ENCODE measurements at places on chromosomes 3 and 15.
A peak's percentile ranks its signal among the peaks of the same experiment; 100 is the strongest.

DNA sequence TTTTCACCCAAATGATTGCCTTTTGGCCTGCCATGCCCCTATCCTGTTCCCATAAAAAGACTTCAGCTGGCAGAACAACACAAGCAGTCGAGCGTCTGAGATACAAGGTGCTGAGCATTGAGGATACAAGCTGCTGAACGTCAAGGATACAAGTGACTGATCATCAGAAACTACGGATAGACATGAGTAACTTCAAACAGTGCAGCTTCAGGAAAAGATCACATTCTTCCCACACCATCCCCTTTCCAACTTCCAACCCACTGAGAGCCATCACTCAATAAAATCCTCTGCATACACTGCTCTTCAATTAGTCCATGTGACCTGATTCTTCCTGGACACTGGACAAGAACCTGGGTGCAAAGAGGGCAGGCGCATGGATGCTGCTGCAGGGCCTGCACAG, 1198.9 kb downstream of the ROBO2 start:
- DNase-seq: no peak

- DNase-seq: no peak
Observed at GRCh38 chr15:56038707-56039106, 45.3 kb upstream of the NEDD4 start.

DNA sequence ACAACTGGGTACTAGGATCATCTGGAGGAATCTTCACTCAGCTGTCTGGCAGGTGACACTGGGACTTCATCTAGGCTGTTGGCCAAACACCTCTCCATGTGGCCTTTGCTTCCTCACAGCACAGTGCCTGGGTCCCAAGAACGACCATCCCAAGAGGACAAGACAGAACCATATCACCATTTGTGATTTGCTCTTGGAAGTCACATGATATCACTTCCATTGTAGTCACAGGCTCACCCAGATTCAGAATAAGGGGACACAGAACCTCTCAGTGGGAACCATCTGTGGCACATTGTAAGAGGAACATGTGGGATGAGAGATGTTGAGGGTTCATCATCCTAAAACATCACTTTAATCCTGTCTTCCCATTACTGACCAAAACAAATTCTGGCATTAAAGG, 1.9 kb upstream of the PSMA4 start:
- no peak for DNase-seq

GRCh38 chr3:78621061-78621716, 1146.6 kb downstream of the ROBO1 start:
- DNase-seq: no peak

- DNase-seq: no peak
Observed at GRCh38 chr3:140553591-140553990, 124.3 kb upstream of the TRIM42 start.

GRCh38 chr3:156826896-156827882, 1.0 kb downstream of the LEKR1 start:
- DNase-seq: no peak

DNA sequence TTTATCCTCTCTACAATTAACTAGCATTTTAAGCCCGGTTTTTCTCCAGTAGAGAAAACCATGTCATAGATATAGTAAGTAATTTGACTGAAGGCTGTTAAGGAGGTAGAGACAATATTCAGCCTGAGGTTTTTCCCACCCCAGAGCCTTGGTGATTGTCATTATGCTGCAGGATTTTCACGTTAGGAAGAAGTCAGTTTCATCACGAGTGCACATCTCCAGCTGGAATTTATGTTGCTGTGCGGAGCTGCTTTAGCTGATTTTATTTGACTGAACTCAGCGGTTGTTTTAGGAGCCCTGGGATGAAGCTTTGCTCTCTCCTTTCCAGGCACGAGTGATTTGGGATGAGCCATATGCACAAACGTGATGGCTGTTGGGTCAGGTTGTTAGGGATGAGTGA, 271.3 kb upstream of the RGMA start:
- no peak for DNase-seq

DNA sequence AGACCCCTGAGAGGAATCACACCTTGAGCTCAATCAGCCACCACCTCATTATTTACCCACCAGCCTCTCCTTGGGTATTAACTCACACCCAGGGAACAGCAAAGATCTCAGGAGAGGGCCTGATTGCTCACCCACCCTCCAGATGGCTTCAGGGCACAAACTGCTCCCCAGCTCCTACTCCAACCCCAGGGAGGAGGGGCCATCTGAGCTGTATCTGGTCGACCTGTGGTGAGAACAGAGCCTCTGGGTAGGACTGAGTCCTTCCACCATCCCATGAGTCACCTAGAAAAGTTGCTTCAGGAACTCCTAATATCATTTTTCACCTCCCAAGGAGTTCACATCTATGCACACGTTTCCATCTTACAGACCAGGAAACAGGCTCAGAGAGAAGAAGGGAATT, 44.8 kb upstream of the HES1 start:
- no peak for DNase-seq

GRCh38 chr3:113589971-113590370, 57.6 kb downstream of the SIDT1 start:
- DNase-seq: no peak

DNA sequence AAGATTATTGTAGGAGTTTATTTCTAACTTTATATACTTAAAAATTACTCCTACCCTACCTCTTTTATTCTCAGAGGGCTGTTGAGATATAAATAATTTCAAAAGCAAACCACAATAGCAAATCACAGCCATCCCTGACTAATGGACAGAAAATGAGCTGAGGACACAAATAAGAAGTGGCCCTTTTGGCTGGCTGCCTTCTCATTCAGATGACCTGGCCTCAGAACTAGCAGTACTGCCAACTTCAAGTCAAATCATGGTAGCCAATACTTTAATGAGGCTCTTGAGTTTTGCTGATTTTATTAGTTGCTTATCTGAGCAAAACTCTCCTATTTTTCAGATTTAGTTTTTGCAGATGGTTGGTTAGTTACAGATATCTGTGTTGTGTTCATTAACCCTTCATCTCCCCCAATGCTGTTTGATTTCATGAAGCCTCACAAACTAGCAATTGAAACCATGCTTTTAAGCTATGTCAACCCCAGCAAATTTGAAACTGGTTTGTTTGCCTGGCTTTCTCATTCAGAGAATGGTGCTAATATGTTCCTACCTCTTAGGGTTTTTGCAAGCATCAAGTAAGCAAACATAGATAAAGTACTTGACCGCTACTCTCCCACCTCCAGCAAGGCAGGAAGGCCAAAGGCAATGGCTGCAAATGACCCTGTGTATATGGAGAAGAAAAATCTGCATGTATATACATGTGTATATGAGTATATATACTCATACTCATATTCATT, 73.4 kb upstream of the HACD2 start:
- no peak for DNase-seq

GRCh38 chr15:43799209-43799944, 643 bp downstream of the SERINC4 start:
- DNase-seq: no peak

GRCh38 chr15:31332681-31333071, 6.0 kb downstream of the KLF13 start:
- DNase-seq: no peak

- no peak for DNase-seq
Observed at GRCh38 chr15:70806992-70807712, 43.8 kb upstream of the UACA start.

DNA sequence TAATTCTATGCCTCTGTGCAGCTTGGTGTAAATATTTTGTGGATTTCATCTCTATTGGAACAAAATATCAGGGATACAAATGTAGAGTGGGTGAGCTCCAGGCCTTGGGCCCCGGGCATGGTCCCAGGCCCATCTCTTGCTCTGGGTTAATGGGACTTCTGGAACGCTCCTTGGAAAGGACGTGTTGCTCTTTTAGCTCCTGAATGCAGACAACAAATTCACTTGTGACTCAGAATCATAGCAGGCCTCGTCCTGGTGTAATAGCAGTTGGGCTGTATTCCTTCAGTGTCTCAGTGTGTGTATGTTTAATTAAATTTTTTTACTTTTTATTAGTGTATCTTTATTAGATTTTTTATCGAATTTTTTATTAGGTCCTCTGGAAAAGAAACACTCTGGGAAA, 266.7 kb upstream of the C2CD4B start:
- DNase-seq: no peak

- no peak for DNase-seq
Observed at GRCh38 chr3:9196020-9196419, 53.4 kb downstream of the SRGAP3 start.

DNA sequence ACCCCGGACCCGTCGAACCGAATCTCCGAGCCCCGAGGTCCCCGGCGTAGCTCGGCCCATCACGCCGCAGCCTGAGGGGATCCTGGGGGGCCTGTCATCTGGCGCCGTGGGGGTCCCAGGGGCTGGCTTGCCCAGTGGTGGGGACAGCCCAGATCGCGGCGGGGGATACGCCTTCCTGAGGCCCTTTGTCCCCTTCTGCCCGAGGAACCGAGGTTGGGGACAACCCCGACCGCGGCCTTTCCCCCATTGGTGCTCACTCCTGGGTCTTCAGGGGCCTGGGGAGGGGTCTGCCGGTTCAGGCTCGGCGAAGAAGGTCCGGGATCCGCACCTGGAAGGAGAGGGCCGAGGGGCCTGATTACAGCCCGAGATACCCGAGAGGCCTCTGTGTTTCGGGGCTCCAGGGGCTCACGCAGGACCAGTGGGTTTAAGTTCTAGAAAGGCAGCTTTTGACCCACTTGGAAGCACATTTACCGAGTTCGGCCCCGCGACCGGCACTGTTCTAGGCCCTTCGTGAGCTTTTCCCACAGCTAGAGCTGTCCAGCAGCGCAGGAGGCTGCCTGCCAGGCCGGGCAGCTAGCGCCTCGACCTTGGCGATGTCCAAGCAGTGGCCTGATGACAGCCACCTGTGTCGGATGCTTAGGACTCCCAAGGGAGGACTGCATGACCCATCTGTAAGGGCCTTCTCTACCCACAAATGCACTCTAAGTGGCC, 504 bp downstream of the ABHD2 start:
- DNase-seq: peak; percentile 49

DNA sequence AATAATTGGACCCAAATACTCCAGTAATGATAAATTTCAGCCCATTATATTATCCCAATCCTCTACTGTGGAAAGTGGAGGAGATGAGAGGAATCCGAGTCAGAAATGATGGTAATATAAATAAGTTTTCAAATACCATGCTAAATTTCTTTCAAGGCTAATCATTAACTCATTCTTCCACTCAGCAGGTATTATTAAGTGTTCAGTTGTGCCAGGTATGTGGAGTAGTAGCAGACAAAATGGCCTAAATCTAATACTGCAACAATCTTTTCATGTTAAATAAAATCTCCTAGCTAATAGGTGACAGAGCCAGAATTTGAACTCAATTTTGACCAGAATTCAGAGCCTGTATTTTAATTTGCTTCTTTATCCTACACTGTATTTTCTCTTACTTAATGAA, 538.6 kb upstream of the ROBO2 start:
- DNase-seq: no peak

DNA sequence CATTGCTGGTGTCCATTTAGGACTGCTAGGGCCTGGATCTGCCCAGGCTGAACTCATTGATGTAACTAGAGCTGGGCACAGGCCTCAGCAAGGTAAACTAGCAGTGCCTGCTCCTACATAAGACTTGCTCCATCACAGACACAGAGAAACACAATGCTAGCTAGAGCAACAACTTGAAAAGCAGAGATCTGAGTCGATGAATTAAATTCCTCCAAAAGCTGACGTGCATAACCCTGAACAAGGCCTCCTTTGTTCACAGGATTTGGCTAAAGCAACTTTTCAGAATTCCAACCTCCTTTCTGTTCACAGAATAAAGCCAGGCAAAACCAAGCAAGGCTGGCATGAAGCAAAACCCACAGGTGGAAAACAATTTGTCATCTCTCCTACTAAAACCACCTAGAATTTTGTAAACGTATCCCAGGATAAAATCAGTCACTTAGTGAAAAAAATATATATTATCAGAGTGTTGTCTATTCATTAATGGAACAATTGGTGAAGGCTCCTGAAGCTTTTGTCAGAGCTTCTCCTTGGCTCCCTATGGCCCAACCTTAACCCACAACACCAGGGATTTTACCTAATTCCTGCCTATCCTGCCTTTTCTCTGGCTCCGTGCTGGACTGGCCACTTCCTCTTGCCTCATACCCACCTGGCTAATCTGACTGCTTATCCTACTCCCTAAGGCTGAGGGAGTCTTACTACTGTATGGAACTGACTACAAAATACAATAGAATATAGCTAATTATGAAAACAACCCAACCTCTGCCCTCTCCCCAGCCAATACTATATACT, 39.9 kb downstream of the PLCH1 start:
- DNase-seq: no peak

GRCh38 chr15:44286814-44287452, 1.6 kb upstream of the GOLM2 start:
- no peak for DNase-seq

DNA sequence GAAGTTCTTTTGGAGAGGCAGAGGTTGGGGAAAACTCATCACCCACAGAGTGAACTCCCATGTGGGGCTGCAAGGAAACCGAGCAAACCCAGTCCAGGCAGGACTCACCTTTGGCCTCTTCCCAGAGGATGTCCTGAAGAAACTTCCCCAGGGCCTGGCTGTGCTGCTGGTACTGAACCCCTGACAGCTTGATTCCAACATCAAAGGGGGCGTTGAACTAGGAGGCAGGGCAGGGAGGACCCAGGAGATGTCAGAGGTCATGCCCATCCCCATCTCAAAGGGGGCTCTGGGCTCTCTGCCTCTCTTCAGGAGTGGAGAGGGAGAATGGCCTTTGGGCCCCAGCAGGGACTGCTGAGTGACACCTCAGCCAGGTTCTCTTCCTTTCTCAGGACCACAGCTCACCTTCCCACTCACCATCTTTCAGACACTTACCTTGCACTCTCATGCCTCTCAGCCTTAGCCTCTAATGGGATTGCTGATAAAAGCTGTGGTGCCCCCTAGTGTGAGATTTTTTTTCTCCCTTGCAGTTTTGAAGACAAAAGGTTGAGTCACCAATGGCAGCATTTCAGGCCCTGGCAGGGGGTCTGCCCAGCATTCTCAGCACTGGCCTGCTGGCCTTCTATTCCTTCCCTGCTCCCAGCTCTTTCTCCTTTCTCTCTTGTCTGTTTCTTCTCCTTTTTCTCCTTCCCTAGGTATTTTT, 6.0 kb downstream of the GHRL start:
- no peak for DNase-seq

GRCh38 chr3:49883998-49884397, 14.3 kb upstream of the CAMKV start:
- DNase-seq: no peak

DNA sequence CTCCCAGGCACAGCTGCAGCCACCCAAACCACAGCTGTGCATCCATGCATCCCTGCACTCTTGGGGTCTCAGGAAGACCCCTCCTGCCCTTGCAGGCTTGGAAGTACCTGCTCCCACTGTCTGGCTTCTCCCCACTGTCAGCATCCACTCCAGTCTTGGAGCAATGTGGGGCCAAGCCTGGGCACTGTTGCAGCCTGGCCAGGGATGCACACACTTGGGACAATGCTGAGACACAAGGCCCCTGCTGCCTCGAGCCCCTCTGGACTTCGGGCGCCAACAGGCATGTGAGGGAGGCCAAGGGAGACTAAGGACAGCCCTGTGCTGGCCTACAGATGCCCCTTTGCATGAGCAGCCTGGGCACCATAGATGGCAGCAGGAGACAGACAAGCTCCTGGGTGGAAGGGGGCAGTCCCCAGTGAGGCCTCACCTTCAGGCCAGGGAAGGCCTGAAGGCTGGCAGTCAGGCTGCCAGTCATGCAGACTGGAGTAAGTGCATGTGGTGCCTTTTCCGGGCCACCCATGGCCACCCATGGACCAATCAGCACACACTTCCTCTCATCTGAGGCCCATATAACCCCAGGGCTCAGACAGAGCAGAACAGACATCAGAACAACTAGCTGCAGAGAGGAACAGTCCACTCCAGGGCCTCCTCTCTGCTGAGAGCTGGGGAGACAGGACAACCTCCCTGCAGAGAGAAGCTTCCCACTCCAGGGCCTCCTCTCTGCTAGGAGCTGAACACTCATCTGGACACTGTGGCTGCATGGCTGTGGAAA, 219.0 kb downstream of the VGLL3 start:
- DNase-seq: no peak

GRCh38 chr15:40357246-40357645, 773 bp upstream of the DISP2 start:
- no peak for DNase-seq

Measured in liver (tissue), 10 donors.